Esophagus squamous epithelium (tissue), 5 donors: ENCODE measurements at places on chromosomes 6 and 20.

DNA sequence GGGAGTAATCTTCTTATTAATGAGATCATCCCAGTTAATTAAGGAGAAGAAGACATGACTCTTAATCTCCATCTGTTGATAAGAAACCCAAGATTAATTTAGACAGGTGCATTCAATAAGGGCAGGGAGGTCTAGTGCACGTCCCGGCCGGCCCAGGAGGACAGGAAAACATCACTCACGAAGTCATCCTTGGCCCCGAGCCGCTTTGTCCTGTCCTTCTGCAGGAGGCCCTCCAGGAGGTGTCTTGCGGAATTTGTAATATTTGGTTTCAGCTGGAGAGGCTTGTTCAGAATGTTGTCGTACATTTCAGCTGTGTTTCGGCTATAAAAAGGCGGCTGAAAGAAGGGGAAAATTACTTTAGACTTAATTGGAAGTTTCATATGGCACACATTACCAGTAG lies 118.4 kb upstream of the SLC2A12 start:
- peaks cover 11% of the 10 kb centered on the region for H3K4me1 ChIP-seq
- H3K27ac ChIP-seq = peak overlapping the region; percentile 53
- H3K36me3 ChIP-seq = peaks cover 64% of the 10 kb centered on the region
- H3K4me3 ChIP-seq = peak overlapping the region; percentile 78

DNA sequence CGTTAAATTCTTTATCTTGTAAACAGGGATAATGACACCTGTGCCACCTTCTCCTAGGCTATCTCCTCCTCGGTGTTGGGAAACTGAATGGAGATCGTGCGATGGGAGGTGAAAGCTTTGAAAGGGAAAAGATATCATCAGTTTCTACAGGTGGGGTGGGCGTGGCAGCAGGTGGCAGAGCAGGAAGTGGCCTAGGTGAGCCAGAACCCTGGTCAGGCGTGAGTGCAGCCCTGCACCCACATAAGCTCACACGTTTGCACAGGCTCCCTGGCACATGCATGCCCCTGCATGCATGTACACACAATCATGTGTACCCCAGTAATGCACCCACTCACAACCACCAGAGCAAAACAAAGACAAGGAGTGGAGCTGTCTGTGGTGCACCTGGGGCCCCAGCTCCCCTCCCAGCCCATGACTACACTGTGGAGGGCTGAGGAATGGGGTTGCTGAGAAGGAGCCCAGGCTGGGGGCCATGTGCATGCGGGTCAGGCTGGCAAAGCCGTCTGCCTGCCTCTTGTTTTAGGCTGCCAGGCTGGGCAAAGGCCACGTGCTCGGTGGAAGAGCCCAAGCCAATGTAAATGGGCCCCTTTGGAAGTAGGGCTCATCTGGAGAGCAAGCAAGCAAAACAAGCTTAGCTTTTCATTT lies 61.5 kb downstream of the TFAP2C start:
- no peak overlapping the region for H3K4me3 ChIP-seq
- DNase-seq = no peak
- H3K36me3 ChIP-seq = no peaks in the 10 kb centered on the region
- peaks cover 19% of the 10 kb centered on the region for H3K4me1 ChIP-seq
- H3K27ac ChIP-seq = no peak overlapping the region
- peaks cover 19% of the 10 kb centered on the region for H3K27me3 ChIP-seq

GRCh38 chr20:56467968-56468315 lies 485 bp upstream of the RTF2 start:
- H3K4me3 ChIP-seq = peak overlapping the region; percentile 64
- no peak for DNase-seq
- peak overlapping the region; percentile 90 for H3K27ac ChIP-seq
- no peaks in the 10 kb centered on the region for H3K36me3 ChIP-seq
- H3K4me1 ChIP-seq = peaks cover 45% of the 10 kb centered on the region

DNA sequence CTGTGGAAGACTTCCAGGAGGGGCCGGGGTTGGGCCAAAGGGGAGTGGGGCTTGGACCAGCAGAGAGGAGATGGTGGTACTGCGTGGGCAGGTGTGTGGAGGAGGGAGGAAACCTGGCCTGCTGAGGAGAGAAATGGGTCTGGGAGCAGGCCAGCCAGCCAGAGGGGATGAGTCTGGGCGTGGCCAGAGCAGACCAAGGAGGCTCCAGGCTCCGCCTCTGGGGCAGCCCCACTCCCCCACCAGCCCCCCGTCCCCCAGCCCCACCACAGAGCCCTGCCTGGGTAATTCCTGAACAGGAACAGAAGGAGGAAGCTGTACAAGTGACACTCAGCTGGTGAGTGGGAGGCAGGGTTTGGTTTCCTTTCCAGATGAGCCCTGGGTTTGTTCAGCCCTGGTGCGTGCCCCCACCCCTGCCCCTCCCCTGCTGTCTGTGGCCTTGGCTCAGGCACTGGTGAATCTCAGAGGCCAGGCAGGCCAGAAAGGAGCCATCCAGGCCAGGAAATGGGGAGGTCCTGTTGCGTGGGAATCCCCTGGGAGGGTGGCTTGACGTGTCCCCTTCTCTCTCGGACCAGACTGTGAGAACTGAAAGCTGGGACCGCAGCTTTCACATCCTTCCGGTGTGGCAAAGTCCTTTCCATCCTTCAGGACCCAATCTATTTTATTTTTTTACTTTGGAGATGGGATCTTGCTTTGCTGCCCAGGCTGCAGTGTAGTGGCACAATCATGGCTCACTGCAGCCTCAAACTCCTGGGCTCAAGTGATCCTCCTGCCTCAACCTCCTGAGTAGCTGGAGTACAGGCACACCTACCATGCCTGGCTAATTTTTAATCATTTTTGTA lies 9.4 kb upstream of the SRC start:
- peaks cover 29% of the 10 kb centered on the region for H3K4me1 ChIP-seq
- H3K4me3 ChIP-seq = no peak overlapping the region
- no peaks in the 10 kb centered on the region for H3K36me3 ChIP-seq
- no peak for DNase-seq
- H3K27me3 ChIP-seq = no peaks in the 10 kb centered on the region
